ENCODE measurements at places on chromosomes 2 and 18.

DNA sequence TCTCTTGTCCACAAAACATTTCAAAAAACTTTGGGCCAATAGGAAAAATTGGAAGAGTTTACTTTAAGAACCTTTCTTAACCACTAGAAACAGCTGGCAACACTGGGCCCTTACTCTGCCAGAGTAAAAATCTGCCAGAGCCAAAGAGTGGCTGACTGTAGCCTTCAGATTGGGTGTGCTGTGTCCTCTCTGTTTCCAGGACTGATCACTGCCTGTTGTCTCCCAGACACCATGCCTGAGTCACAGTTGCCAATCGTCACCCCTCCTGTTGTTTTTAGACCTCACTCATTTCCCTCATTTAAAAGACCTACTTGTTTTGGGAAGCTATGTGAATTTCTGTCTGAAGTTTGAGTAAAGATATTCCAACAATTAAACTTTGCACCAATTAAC is 159.1 kb downstream of the PPP1R1C start:
- DNase-seq: no peak

DNA sequence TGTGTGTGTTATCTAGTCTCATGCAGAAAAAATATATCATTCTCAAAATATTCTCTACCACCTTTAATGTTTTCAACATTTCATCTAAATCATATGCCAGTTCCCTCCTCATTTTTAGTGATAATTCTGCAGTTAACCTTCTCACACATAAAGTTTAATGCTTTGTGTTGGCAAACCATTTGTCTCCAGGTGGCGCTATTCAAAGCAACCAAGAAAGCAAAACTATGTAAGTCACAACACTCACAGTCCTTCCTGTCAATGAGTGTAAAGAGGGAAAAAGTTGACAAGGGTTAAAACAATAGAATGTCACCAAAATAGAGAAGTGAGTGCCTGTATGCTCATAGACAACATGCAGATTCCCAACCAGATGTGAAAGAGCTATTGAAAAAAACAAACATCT is 961.6 kb upstream of the LRRTM1 start:
- no peak for DNase-seq

GRCh38 chr18:27017901-27018500 is 152.5 kb upstream of the AQP4 start:
- DNase-seq: peak; percentile 44

DNA sequence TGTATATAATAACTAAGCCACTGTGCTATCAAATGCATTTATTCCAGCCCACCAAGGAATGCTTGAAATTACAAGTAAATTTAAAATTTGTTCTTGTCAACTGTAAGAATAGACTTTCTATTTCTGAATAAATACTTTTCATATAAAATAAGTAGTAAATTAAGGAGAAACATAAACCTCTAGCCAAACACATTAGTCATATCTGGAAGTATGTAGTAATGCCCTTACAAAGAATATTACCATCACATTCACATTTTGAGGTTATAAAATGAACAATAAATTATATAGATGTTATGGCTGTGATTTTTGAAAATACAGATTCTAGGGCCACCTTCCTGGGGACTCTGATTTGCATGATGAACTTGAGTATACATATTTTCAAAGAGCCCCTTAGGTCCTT is 54.7 kb downstream of the SERPINB7 start:
- DNase-seq: no peak

DNA sequence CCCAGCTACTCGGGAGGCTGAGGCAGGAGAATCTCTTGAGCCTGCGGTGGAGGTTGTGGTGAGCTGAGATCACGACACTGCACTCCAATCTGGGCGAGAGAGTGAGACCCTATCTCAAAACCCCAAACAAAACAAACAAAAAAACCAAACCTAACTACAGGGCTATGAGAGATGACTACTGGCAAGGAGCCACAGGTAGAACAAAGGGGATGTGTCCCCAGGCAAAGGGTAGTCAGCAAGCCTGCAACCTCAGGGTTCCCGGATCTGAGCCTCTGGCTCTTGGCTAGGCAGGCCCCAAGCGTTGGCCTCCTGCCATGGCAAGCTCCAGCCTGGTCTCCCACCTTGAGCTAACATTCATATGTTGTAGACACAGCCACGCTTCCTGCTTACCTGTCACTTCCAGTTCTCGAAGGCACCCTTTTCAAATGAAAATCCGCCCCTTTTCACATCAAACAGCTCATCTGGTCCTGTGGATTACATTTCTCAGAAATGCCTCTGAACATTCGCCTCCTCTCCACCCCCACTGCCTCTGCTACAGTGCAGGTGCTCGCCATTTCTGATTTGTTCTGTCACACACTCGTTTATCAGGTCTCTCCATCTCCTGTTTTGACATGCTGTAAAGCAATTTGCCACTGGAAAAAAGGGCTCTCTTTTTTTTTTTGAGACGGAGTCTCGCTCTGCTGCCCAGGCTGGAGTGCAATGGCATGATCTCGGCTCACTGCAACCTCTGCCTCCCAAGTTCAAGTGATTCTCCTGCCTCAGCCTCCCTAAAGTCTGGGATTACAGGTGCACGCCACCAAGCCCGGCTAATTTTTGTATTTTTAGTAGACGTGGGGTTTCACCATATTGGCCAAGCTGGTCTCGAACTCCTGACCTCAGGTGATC is 13.1 kb upstream of the ACTR3 start:
- no peak for DNase-seq

DNA sequence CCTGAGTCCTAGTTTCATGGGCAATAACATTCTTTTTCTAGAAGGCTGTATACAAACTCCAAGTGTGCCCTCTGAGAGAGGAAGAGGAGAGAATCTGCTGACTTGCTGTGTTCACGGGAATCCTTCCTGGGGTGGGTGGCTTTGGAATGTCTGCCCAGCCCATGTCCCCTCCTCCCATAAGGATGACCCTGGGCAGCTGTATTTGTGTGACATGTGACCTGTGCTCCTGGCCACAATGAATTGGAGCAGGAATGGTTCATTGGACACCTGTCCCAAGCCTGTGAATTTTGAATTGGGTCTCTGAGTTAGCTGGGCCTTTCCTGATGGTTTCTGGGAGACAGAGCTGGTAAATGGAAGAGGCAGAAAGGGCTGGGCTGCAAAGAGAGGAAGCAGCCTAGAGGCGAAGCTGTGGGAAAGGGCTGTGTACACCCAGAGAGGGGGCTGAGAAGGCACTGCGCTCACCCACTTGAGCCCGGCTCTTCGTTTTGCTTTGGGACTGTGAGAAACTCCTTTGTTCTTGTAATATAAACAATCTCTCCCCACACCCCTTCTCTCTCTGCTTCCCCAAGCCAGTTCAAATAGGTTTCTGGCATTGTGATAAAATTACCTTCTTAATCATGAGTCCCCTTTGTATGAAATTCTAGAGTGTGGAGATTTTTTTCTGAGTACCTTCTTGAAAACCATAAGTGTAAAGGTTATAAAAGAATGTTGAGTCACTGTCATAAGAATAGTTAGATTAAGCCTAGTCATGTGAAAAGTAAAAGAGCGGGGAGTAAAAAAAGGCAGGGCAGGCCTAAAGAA is 49.8 kb downstream of the SLC4A5 start:
- peak; percentile 13 for DNase-seq

DNA sequence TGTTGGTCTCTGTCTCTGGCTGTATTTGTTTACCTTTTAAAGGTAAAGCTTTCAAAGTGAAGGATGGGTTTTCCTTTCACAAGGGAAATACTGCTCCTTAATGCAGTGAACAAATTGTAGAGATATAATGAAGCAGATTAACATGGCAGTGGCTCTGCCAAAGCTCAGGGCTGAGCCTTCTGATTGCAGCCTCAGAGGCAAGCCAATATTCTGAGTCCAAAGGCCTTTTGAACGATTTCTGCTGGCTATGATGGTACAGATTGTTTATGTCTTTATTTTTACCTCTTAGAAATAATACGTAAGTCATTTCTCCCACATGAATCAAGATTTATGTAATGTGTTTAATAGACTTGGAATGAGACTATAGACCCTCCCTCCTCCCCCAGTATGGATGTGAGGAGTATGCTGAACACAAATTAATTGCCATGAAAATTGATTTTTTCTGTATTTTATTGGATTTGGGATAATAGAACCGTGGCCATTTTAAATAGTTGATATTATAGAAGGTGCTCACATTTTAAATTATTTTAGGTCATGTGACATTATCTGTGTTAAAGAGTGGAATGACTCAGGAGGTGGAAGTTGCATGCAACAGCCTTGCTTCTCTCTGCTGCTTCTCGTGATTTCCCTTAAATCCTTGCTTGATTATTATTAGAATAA is 772 bp downstream of the SCN2A start:
- DNase-seq: peak; percentile 40

- DNase-seq: no peak
These were observed 142.1 kb downstream of the FAM124B start for GRCh38 chr2:224259831-224260230.

DNA sequence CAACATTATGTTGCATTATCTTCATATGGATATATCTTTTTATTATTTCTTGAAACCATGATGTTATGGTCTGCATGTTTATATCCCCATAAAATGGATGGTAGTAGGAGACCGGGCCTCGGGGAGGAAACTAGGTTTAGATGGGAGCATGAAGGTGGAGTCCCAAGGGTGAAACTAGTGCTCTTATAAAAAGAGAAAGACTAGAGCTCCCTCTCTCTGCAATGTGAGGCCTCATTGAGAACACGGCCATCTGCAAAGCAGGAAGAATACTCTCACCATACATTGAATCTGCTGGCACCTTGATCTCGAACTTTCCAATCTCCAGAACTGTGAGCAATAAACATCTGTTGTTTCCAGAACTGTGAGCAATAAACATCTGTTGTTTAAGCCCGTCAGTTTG is 64.0 kb downstream of the NXPH2 start:
- no peak for DNase-seq

DNA sequence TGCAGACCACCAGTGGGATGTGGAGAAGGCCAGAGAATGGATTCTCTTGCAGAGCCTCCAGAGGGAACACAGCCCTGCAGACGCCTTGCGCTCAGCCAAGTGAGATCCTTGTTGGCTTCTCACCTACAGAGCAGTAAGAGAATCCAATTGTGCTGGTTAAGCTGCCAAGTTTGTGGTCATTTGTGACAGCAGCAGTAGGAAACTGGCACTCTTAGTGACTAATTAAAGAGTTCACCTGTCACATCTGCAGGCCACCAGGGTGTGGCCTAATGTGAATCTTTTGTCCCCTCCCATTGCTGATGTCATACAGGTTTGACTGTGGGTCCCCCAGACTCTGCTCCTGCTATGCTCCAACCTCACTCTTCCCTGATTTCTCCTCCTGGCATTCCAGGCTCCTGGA is 235.9 kb downstream of the TFCP2L1 start:
- DNase-seq: no peak

GRCh38 chr2:219687882-219688559 is 60.6 kb downstream of the SLC4A3 start:
- DNase-seq: no peak

GRCh38 chr2:29789911-29790485 is 131.4 kb downstream of the ALK start:
- no peak for DNase-seq

DNA sequence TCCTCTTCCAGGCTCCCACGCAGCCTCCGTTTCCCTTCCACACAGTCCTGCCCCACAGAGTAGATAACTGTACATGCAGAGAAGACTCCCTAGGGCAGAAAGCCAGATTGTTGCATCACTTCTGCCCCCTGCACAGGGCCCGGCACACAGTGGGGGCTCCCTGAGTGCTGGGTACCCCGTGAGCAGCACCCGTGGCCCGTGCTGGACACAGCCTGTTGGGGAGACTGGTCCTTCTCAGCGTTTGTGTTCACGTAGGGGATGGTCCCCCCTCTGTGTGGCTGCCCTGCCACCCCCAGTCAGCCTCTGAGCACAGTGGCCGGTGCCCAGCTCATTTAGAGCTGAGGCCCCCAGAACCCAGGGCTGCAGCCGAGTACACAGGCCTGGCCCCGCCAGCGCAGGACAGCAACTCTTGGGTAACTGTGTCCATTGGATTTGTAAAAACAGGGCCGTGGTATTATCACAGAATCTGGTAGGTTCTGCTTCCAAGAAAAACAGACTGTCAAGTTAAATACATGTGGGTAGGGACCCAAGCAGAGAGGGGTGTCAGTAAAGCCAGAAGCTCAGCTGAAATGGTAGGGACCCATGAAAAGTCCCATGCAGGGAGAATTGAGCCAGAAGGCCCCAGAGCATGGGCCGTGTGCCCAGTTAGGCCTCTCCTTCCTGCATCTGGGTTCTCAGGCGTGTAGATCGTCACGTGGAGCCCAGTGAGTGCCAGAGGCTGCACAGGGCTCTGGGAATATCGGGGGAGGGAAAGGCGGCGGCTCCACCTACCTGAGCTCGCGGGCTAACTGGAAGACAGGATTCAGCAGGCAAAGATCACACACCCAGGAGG is 257.3 kb downstream of the ATAD2B start:
- no peak for DNase-seq

DNA sequence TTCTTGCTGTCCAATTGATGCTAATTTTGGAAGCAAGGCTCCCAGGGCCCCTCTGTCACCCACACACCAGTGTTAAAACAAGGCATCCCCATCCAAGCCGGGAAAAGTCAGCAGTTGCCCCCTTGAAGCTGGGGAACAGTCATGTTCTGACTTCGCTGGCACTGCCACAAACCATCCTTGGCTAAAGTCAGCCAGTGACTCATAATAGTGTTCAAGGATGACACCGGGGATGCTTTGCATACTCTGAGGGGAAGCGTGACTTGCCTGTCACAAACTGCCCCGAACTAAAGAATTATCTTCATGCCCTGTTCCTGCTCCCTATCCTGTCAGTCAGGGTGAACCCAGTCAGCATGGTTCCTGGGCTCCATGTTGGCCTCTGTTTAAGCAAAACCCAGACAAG is 37.0 kb downstream of the TGFA start:
- no peak for DNase-seq

GRCh38 chr18:6807515-6808257 is 78.2 kb downstream of the ARHGAP28 start:
- DNase-seq: no peak

- no peak for DNase-seq
These were observed 253.1 kb downstream of the TCF4 start for GRCh38 chr18:55334875-55335274.

- DNase-seq: no peak
These were observed 66.8 kb downstream of the LINC00305 start for GRCh38 chr18:64082054-64082453.

GRCh38 chr18:35289727-35290093 is 319 bp downstream of the ZSCAN30 start:
- no peak for DNase-seq

GRCh38 chr18:45688113-45688512 is 35.9 kb upstream of the SLC14A1 start:
- peak; percentile 25 for DNase-seq

- no peak for DNase-seq
These were observed 39.3 kb downstream of the RTN4 start for GRCh38 chr2:55010915-55011314.

DNA sequence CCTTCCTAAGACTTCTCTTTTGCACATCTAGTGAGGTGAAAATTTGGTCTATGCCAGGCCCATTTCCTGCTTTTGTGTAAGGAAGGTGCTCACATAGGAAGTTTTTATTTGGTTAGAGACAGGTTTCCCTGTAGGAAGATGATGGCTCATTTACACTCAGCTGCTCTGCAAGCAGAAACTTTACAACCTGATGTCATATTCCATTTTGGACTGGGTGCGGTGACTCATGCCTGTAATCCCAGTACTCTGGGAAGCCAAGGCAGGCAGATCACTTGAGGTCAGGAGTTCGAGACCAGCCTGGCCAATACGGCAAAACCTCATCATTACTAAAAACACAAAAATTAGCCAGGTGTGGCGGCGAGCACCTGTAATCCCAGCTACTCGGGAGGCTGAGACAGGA is 35.8 kb downstream of the CASP10 start:
- no peak for DNase-seq
